H9 (cell line): ENCODE measurements at places on chromosomes 1 and 21. TPM values are rescaled to one million over a fixed set of nuclear protein-coding genes. Genes with fewer than 3 reads are reported as not detected.

- no peaks in the 10 kb centered on the region for H3K36me3 ChIP-seq
- no peak overlapping the region for H3K4me3 ChIP-seq
- DNase-seq: no peak
- no peaks in the 10 kb centered on the region for H3K4me1 ChIP-seq
These were observed 3.1 kb upstream of the GBP6 start for GRCh38 chr1:89360716-89361115.

GRCh38 chr1:178039891-178040290 lies 54.0 kb upstream of the RASAL2 start:
- H3K36me3 ChIP-seq: peaks cover 17% of the 10 kb centered on the region
- H3K27me3 ChIP-seq: no peaks in the 10 kb centered on the region
- no peak overlapping the region for H3K27ac ChIP-seq
- no peaks in the 10 kb centered on the region; the same call in 1 of the 2 replicates for H3K4me1 ChIP-seq
- DNase-seq: no peak
- H3K4me3 ChIP-seq: no peak overlapping the region

Gene AMPD1
- not detected in 2 replicates for total RNA-seq

GRCh38 chr1:183477986-183478781 lies 5.9 kb downstream of the SMG7 start:
- no peaks in the 10 kb centered on the region; the same call in 2 of the 3 replicates for H3K36me3 ChIP-seq
- H3K4me3 ChIP-seq: no peak overlapping the region
- no peak overlapping the region for H3K27ac ChIP-seq
- no peaks in the 10 kb centered on the region for H3K27me3 ChIP-seq
- no peak for DNase-seq

DNA sequence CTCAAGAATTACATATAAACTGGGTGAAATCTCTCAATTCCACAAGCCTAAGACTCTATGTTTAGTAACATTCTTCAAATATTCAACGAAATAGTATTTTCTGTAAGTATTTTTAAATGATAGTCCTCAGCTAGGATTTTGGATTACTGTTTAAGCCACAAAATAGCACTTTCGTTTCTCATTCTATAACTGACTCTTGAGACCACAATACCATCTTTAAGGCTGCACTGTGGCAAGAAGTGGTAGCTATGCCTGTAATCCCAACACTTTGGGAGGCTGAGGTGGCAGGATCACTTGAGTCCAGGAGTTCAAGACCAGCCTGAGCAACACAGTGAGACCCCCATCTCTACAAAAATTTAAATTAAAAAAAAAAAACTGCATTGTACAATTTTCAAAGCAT lies 126.7 kb downstream of the CDC42BPA start:
- H3K4me3 ChIP-seq: no peak overlapping the region
- H3K36me3 ChIP-seq: peaks cover 17% of the 10 kb centered on the region
- no peaks in the 10 kb centered on the region for H3K4me1 ChIP-seq
- no peak overlapping the region for H3K27ac ChIP-seq
- DNase-seq: no peak

DNA sequence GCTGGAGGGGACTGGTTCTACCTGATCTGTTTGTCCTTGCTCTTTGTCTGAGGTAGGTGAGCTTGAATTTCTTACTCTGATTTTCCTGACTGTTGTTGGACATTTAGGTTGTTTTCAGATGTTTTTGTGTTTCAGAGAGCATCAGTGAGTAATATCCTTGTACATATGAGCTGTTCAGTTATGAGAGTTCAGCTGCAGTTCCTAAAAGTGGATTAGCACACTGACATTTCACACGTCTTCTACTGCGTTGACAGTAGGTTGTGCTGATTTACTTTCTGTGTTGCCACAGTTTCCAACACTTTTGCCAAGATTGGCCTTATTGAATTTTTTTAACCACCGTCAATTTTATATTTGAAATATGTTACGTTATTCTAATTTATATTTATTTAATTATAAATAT lies 27.7 kb downstream of the CXADR start:
- peaks cover 25% of the 10 kb centered on the region for H3K36me3 ChIP-seq
- no peak overlapping the region for H3K4me3 ChIP-seq
- H3K27ac ChIP-seq: no peak overlapping the region
- H3K27me3 ChIP-seq: no peaks in the 10 kb centered on the region
- peaks cover 5% of the 10 kb centered on the region for H3K4me1 ChIP-seq

- no peak overlapping the region for H3K27ac ChIP-seq
- no peak for DNase-seq
- peaks cover 6% of the 10 kb centered on the region for H3K36me3 ChIP-seq
These were observed 6.3 kb downstream of the APP start for GRCh38 chr21:26164311-26164710.

- no peak for DNase-seq
- H3K36me3 ChIP-seq: peaks cover 9% of the 10 kb centered on the region; the same call in 1 of the 2 replicates
- H3K27me3 ChIP-seq: no peaks in the 10 kb centered on the region
- no peak overlapping the region for H3K4me3 ChIP-seq
- no peak overlapping the region for H3K27ac ChIP-seq
These were observed 14.9 kb downstream of the TTC34 start for GRCh38 chr1:2786329-2787162.

Gene PATJ
- total RNA-seq: 43.7 and 47.3 TPM in 2 replicates

Gene C1orf122
- 59.3 and 61.5 TPM in 2 replicates for total RNA-seq

- no peaks in the 10 kb centered on the region for H3K36me3 ChIP-seq
- H3K4me1 ChIP-seq: no peaks in the 10 kb centered on the region
- no peak overlapping the region for H3K4me3 ChIP-seq
- H3K27me3 ChIP-seq: no peaks in the 10 kb centered on the region
These were observed 256.6 kb downstream of the ST6GALNAC3 start for GRCh38 chr1:76330991-76331603.

GRCh38 chr21:42565206-42565810 lies 51.7 kb downstream of the SLC37A1 start:
- DNase-seq: no peak
- no peaks in the 10 kb centered on the region for H3K4me1 ChIP-seq
- no peaks in the 10 kb centered on the region for H3K27me3 ChIP-seq
- no peak overlapping the region for H3K4me3 ChIP-seq

Gene PALMD
- not detected in 2 replicates for total RNA-seq

DNA sequence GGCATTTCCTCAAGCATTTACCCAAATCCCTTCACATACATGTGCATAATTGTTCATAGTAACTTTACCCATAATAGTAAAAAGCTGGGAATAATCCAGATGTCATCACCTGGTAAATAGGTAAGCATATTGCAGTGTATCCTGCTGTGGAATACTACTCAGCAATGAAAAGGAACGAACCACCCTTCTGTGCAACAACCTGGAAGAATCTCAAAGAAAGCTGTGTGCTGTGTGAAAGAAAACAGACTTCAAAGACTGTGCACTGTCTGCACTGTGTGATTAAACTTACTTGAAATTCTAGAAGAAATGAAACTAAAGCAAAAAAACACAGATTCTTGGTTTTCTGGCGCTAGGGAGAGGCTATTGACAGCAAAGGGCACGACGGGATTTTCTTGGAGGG lies 13.5 kb downstream of the TFF2 start:
- no peaks in the 10 kb centered on the region for H3K36me3 ChIP-seq
- no peaks in the 10 kb centered on the region for H3K27me3 ChIP-seq
- no peak overlapping the region for H3K27ac ChIP-seq
- H3K4me1 ChIP-seq: peaks cover 1% of the 10 kb centered on the region; the same call in 1 of the 2 replicates
- no peak for DNase-seq

Gene GPR52
- 0.28 and 0.33 TPM in 2 replicates for total RNA-seq

DNA sequence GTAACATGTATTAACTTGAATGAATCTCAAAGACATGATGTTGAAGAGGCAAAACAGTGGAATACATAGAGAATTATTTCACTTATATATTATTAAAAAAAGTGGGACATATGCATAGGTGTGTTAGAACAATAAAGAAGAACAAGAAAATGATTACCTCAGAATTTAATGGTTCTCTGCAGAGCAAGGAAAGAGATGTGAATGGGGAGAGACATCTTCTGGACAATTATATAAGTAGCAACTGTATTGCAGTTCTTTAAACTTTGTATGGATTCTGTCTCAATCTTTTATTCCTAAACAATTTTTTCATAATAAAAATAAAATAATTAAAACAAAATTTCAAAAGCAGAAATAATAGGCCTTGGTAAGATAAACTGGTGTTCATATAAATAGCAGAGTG lies 674.9 kb upstream of the ADGRL4 start:
- H3K27ac ChIP-seq: no peak overlapping the region
- H3K4me3 ChIP-seq: no peak overlapping the region
- peaks cover 9% of the 10 kb centered on the region for H3K36me3 ChIP-seq

DNA sequence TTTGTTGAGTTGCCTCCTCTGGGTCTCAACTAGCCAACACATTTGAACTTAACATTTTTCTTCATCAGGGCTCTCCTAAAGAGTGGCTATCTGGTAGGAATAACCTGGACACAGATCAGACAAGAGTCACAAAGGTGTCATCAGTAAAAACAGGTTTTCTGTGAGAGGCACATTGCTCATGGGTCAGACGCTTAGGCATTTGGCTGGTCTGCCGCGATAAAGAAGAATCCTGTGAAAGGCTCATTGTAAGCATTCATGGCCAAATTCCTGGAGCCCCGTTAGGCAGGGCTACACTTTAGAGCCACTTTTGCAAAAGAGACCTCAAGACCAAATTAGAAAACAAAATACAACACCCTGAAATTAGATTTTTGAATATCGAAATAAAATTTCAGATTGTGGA lies 64.2 kb upstream of the PDE4B start:
- H3K27ac ChIP-seq: no peak overlapping the region
- H3K4me3 ChIP-seq: no peak overlapping the region
- no peak for DNase-seq
- H3K4me1 ChIP-seq: no peaks in the 10 kb centered on the region
- no peaks in the 10 kb centered on the region for H3K36me3 ChIP-seq

Gene OR2M7
- total RNA-seq: not detected in 2 replicates

DNA sequence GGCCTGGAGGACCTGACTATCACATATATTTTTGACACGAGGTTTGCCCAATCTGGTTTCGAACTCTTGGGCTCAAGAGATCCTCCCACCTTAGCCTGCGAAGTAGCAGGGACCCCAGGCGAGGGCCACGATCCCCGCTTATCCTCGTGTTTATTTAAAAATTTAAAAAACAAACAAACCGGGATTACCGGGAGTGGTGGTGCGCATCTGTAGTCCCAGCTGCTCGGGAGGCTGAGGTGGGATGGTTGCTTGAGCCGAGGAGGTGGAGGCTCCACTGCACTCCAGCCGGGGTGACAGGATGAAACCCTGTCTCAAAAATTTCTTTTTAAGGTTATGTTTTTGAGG lies 452 bp upstream of the EXOSC10 start:
- peaks cover 27% of the 10 kb centered on the region for H3K36me3 ChIP-seq
- no peak overlapping the region for H3K27ac ChIP-seq
- no peaks in the 10 kb centered on the region for H3K27me3 ChIP-seq
- no peaks in the 10 kb centered on the region for H3K4me1 ChIP-seq

DNA sequence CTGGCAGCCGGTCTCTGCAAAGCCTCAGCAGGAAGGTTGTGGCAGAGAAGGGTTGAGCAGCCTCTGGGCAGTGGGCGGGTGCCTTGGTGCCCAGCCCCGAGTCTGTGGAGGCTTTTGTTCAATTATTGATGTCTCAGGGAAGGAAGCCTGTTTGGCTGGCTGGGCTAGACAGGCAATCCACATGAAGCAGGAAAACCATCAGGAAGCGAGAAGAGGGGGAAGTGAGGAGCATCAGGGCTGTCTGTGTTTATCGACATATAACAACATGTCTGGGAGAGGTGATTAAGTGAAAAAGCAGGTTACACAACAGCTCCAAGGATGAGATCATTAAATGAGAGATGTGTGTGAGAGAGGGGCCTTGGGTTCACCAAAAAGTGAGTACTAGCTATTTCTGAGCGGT lies 105.4 kb downstream of the UBE2U start:
- no peak for DNase-seq
- peaks cover 4% of the 10 kb centered on the region; the same call in 1 of the 2 replicates for H3K4me1 ChIP-seq
- no peaks in the 10 kb centered on the region for H3K36me3 ChIP-seq
- no peaks in the 10 kb centered on the region for H3K27me3 ChIP-seq
- no peak overlapping the region for H3K4me3 ChIP-seq

GRCh38 chr1:76005765-76006164 lies 68.8 kb upstream of the ST6GALNAC3 start:
- no peak for DNase-seq
- no peaks in the 10 kb centered on the region; the same call in 1 of the 2 replicates for H3K27me3 ChIP-seq
- H3K4me1 ChIP-seq: no peaks in the 10 kb centered on the region
- H3K27ac ChIP-seq: no peak overlapping the region

GRCh38 chr1:157641177-157641576 lies 43.3 kb upstream of the FCRL4 start:
- H3K4me3 ChIP-seq: no peak overlapping the region
- no peaks in the 10 kb centered on the region for H3K27me3 ChIP-seq
- H3K4me1 ChIP-seq: peaks cover 14% of the 10 kb centered on the region; the same call in 1 of the 2 replicates
- H3K36me3 ChIP-seq: no peaks in the 10 kb centered on the region
- no peak for DNase-seq
- H3K27ac ChIP-seq: no peak overlapping the region

GRCh38 chr1:235017719-235018118 lies 110.9 kb downstream of the TOMM20 start:
- no peaks in the 10 kb centered on the region; the same call in 1 of the 2 replicates for H3K27me3 ChIP-seq
- H3K36me3 ChIP-seq: no peaks in the 10 kb centered on the region
- DNase-seq: no peak
- no peaks in the 10 kb centered on the region for H3K4me1 ChIP-seq
- no peak overlapping the region for H3K27ac ChIP-seq

Gene CD5L
- total RNA-seq: not detected in 2 replicates

GRCh38 chr21:25896501-25897056 lies 161.8 kb downstream of the GABPA start:
- no peak for DNase-seq
- H3K27ac ChIP-seq: no peak overlapping the region
- H3K4me3 ChIP-seq: no peak overlapping the region
